ENCODE measurements at places on chromosomes 4 and X.

DNA sequence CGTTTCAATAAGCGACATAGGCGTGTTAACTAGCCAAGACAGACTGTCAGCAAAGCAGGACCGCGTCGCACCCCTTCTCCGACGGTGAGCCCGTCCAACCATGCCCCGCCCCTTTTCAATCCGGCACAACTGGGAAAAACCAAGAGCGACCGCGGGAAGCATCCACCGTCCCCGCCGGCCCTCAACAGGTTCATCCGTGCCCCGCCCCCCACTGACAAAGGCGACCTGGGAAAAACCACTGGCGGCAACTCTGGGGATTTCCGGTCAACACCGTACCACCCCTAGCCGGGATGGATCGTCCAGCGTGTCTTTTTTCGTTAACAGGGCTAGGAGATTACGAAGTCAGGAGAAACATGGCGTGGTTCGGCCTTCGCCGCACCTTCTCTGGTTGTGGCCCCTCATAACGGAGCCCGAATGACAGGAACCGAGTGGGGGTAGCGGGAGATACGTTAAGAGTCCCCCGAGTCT, 377 bp downstream of the TIMM17B start:
- no peak for DNase-seq

DNA sequence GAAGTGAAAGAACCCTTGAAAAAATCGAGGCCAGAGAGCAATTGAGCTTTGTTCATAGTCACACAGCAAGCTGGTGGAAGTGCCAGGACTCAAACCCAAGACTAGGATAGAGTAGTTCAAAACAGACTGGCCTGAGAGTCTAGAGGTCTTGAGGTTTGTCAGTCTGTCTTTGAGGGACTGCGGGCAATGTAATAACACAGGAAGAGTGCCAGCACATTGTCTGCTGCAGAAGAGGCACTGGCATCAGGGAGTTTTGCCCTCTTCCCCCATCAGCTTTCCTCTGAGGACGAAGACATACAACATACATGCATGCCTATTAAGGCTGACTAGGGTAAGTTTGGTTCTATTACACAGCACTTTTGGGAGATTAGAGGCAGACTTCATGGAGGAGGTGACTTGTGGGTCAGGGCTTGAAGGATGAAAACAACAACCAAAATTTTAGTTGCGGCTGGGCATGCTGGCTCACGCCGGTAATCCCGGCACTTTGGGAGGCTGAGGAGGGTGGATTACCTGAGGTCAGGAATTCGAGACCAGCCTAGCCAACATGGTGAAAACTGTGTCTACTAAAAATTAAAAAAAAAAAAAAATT, 64.1 kb upstream of the LAS1L start:
- no peak for DNase-seq

DNA sequence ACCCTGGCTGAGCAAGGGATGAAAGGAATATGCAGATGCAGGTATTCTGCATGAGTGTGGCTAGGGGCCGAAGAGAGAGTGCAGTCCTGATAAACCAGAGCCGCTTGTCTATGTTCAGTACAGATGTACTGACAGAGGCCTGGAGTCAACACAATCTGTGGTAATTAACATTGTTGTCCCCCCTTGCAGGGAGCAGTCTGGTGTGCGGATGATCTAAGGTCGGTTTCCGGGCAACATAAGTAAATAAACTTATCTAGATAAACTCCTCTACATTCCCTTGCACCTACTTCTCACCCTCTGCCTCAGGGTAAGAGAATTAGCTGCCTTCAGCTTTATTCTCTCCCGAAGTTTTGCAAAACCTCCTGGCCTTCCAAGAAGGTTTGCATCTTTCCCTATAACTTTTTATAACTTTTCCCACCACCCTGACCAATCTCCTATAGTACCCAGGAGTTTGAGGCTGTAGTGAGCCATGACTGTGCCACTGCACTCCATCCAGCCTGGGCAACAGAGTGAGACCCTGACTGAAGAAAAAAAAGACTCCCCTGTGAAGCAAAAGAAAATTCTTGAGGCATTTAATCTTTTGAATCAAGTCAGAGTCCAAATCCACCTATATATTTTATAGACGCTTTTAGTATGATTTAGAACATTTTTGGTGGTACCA, 26.6 kb downstream of the SNX25 start:
- DNase-seq: no peak

DNA sequence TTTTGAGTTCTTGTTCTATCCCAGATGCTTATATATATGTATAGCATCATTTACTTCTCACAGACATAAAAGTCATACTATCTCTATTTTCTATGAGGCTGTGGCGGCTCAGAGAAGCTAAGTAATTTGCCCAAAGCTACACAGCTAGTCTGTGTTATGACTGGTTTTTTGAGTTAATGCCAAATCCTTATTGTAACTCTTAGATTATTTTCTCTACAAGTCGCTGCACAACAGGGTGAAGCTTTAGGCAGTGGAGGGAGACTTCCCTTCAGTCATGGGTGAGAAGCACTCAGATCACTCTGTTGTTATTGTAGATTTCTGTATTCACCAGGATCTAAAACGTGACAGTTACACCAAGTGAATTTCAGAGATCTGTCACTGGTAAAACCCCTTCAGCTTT, 48.1 kb downstream of the WWC2 start:
- DNase-seq: no peak

DNA sequence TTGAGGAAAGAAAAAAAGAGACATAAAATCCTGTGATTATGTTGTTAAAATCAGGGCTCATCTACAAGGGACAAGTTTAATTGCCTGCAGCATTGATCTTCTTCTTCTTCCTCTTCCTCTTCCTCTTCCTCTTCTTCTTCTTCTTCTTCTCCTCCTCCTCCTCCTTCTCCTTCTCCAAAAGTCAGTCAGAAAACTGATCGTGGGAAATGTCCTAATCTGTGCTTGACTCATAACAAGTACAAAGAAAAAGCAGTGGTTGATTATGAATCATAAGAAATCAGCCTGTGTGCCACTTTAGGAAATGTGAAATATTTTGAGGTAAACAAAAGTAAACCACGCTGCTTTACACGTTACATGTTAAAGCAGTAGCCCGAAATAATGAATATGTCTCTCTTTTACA, 2.7 kb upstream of the ATP10D start:
- DNase-seq: no peak

DNA sequence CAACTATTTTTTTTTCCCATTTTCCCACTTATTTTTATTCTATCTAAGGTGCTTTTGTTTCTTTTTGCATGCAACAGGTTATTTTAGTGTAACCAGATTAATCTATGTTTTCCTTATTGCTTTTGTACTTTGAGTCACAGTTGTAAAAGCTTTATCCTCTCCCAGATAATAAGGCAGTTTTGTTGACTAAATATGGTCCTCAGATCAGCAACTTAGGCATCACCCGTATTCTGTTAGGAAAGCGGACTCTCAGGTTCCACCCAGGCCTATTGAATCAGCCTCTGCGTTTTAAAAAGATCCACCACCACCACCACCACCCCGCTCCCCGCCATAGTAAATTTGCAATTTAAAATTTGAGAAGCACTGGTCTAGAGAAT, 58.6 kb upstream of the USP9X start:
- no peak for DNase-seq

Data from cortex of kidney (tissue), 1 donor.